ENCODE measurements at places on chromosomes 7 and 10.
A peak's percentile ranks its signal among the peaks of the same experiment; 100 is the strongest.

- DNase-seq = no peak
These were observed 34.8 kb upstream of the CCSER2 start for GRCh38 chr10:84293574-84294016.

DNA sequence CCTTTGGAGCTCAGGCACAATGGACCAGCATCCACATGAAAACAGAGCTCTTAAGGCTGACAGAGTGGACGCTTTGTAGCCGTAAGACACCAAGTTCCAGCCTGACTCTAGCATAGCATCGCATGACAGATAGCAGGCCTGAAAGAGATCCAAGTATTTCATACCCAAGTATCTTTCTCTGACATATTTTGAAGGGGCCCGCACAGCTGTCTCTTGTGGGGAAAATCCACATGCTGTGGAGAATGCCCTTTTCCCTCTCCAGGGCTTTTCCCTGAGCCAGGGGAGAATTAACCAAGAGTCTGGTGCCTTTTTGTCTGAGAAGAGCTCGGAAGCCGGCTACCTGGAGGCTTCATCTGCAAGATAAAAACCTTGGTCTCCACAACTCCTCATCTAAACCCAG is 51.0 kb downstream of the CFAP46 start:
- DNase-seq = no peak

- no peak for DNase-seq
These were observed 2.8 kb downstream of the MCU start for GRCh38 chr10:72694476-72695369.

DNA sequence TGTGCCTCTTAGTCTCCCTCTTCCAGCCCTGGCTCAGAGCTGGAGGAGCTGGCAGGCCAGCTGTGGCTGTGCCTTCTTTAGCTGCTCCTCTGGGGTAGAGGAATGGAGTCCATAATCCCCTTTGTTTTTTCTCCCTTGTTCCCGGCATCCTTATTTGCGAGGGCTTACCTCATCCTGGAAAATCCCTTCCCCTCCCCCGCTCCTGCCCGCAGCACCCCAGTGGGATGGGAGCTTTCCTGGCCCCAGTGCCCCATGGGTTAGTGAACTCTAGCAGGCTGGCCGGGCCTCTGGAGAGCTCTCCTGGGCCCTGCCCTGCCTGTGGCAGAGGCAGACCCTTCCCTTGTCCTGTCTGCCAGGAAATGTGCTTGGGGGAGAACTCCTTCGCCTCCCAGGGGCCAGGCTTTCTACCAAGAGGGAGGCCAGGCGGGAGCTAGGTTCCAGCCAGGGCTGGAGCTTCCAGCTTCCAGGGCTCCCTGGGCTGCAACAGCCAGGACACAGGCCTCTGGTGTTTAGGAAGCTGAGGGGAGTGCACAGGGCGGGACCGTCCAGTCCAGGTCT is 16.5 kb upstream of the TRIM8 start:
- no peak for DNase-seq

DNA sequence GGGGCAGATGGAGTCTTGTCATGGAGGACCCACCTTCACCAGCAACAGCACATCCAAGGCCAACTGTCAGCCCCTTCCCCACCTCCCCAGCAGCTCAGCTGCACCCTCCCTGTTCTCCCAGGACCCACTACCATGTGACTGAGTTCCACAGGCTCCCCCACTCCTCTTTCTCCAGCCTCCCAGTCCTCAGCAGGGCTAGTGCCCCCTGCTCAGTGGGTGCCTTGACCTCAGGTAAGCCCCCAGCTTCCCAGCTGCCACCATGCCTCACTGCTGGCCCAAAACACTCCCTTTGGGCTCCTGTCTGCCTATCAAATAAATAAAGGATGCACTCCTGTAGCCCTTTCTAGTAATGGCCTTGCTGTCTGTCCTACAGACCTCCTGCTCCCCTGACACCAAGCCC is 174.4 kb downstream of the SLIT1 start:
- no peak for DNase-seq

GRCh38 chr10:96387161-96387560 is 28.4 kb upstream of the OPALIN start:
- DNase-seq = no peak

- DNase-seq = no peak
These were observed 746 bp upstream of the MRPS16 start for GRCh38 chr10:73253225-73253555.

GRCh38 chr7:156792611-156793010 is 100.4 kb downstream of the LMBR1 start:
- no peak for DNase-seq

DNA sequence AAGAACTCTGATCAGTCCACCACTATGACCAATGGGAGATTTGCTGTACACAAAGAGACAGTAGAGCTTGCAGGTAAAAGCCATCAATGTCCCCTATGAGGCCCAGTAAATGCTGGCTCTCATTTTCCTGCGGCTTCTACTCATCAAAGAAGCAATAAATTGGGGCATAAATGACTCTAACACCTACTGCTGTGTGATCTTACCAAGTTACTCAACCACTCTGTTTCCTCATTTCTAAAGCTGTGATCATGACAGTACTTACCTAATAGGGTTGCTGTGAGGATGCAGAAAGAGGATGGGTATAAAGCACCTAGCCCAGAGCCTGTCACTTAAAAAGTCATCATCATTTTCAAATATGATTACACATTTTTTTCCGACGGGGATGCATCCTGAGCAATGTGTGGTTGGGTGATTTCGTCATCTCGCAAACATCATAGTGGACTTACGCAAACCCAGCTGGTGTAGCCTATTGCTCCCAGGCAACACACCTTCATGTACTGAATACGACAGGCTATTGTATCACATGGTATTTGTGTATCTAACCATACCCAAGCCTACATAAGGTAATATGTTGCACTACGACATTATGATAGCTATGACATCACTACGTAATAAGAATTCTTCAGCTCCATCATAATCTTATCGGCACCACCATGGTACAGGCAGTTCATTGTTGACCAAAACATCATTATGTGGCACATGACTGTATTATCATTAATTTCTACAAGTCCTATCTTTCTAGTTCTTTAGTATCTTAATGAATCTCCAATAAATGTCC is 7.1 kb upstream of the MGMT start:
- DNase-seq = no peak

DNA sequence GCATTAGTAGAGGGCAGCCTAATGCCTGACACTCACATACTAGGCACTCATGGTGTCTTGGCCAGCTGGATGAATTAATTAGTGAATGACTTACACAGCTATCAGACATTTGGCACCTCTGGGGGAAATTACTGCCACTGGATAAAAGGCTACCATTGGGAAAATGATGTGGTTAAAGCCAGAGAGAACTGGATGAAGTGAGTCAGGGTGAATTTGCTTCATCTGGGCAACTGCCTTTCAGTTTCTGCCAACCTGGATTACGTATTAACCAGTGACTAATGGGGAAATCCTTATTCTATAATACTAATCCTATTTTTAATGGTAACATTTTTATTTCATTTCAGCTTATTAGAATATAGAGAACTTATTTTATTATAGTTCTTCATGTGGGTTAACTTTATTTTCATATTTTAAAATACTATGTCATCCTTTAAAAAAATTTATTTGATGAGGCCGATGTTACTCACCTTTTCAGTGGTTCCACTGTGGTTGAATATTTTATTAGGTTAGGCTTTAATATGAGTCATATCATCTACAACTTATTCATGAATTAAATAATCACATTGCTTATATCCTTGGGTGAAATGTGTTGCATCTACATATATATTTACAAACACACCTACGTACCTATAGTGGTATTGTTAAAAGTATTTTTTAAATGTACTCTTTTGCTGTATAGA is 85.6 kb upstream of the CAPZA2 start:
- no peak for DNase-seq

- DNase-seq = peak; percentile 88
These were observed 78.9 kb downstream of the LRRC17 start for GRCh38 chr7:102991540-102992214.

GRCh38 chr7:64633401-64633800 is 32.5 kb upstream of the ZNF107 start:
- no peak for DNase-seq

DNA sequence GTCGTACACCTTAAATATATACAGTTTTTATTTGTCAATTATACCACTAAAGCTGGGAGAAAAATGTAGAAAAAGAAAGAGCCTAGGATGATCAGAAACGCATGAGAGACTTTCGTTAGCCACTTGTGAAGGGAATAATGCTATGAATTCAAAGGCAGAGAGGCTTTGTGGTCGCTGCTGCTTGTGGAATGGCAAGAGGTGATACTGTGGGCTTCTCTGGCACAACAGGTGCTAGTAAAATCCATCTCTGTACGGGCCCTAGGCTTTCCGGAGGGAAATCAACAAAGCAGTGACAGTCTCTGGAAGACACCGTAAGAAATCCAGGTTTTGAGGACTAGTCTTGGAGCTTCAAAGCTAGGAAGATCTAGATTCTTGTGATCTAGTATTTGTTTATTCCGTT is 52.6 kb downstream of the LRRC72 start:
- DNase-seq = no peak
